Stimulated activated CD4-positive, alpha-beta T cell treated with anti-CD3 and anti-CD28 coated beads, Interleukin-2, amount 100 ng/mL, for 24 hours (primary cell): ENCODE measurements at places on chromosomes 5 and 9.

DNA sequence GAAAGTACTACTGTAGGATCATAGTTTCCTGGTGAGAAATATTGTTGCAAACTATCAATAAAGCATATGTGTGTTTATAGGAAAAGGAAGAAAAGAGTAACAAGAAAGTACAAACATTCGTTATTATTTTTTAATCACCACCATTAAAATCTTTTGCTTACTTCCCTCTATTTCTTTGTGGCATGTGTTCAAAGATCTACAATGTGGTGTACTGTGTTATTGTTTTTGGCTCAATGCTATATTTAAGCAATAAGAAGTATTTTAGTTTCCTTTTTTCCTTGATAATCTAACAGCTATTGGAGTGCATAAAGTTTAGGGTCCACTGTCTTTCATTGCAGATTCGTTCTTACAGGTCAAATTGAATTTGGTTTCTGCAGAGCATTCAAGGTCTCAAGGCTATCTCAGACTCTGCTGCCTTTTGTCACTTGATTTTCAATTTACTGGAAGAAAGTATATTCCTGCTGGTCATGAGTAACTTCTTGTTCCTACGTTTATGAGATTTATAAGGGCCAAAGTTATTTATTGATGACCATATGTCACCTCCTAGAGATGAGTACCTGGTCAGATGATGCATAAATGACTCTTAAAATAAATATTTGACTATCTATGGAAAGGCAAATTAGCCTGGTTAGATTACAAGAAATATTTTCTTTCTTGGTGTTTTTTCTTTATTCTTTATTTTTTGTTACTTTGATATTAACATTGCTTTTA lies 323.0 kb downstream of the TMEM167A start:
- no peak for DNase-seq

- DNase-seq, result no peak
These were observed 41.4 kb upstream of the SMIM23 start for GRCh38 chr5:171744264-171744663.

- DNase-seq, result no peak
These were observed 153.4 kb upstream of the POU5F2 start for GRCh38 chr5:93894601-93895354.

DNA sequence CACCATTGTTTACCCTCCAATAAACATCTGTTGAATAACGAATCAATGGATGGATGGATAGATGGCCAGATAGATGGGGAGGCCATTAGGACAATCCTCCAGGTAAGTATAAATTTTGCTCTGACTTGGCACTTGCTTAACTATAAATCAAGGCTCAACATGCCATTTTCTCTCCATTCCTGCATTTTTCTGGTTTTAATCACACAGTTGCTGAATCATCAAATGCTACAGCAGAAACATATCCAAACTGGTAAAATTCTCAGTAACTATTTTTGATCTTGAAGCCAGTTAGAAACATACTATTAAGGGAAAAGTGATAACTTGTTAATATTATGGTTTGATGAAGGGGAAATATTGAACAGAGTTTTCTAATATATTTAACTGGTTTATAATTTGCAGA lies 71.5 kb upstream of the MTAP start:
- DNase-seq, result no peak

DNA sequence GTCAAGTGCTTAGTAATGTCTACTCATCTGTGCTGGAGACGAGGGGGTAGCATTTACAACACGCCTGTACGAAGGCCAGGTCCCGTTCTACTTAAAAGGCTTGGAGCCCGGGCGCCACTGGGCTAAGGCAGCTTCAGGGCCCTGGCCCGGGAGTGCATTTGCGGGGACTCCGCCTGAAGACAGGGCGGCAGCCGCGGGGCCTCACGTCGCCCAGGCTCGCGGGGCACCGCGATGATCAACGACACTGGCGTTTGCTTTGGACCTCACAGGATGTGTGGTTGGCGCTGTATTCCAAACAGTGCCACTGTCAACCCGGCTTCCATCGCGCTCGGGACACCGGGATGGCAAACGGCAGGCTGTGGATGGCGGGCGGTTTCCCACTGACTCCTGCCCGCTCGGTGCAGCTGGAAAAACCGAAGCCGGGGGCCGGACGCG lies 1.1 kb upstream of the TENT4A start:
- DNase-seq, result peak; percentile 57

DNA sequence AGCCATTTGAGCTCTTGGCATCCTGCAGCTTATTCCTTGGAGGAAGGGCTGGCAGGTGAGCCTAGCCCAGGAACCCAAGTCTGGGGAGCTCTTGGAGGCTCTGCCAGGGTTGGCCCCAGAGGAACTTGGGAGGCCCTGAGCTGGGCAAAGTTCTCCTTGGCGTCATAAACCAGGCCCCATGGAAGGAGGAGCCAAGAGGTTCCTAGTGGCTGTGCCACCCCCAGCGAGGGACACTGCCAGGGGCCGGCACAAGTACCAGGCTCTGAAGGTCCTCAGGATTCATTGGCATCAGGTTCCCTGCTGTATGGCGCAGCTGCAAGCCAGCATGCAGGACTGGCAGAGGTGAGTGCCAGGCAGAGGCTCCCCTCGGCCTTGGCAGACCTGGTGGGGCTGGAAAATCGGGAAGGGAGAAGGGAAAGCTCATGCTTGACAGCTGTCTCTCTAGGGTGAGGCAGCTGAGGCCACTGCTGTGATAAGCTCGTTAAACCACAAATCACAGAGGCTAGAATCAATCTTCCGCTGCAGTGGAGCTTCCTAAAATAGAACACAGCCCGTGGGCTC lies 54.6 kb upstream of the SYNPO start:
- no peak for DNase-seq

GRCh38 chr9:99430301-99430700 lies 208.2 kb downstream of the SEC61B start:
- DNase-seq, result no peak

DNA sequence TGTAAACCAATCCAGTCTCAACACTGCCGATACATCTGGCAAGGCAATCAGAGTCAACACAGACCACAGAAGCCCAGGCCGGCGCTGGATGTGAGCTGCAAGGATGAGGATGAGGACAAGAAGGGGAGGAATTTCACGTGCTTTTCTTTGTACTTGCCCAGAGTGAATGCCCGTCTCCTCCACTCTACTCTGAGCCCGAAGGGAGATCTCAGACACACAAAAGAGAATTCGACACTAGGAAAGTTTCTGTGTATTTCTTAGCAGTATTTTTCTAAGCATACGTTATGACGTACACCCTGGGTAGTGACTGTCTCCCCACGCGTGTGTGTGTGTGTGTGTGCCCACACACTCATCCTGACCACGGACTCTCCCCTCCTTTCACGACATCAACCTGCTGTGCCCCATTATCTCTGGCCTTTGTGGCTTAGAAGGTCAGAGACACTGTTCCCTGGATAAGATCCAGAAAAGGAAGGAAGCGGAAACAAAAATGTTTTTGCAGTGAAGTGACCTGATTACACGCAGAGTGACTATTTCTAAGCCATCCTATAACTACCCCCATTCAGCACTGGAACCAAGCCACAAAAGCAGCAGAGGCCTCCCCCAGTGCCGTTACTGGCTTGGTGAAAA lies 227.3 kb upstream of the DAPK1 start:
- no peak for DNase-seq

DNA sequence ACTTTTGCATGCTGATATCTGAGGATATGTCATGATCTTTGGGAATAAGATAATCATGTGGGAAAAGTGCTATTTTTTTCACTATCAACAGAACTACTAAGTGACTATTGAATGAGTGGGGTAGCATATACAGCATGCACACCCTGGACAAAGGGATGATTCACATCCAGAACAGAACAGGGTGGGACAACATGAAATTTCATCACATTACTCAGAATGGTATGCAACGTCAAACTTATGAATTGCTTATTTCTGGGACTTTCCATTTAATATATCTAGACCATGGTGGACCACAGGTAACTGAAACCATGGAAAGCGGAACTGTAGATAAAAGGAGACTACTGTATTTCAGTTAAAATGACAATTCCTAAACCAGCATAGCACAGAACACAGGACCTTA lies 370.0 kb downstream of the HINT1 start:
- no peak for DNase-seq

DNA sequence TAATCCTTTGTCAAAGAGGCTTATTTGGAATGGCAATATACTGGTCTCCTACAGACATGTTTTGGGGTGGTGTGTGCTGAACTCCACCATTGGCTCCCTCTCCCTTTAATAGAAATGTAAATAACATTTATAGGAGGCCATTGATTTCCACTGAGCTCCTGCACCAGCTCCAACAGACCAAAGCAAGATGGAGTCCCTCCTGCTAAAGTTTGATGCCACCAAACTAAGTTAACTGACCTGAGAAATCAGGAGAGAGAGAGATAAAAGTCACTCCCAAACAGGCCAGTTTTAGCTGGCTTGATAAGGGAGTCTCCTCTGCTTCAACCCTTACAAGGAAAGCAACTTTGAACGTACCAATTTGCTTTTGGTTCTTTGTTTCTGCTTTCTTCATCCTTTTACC lies 8.1 kb upstream of the SPIN1 start:
- no peak for DNase-seq

DNA sequence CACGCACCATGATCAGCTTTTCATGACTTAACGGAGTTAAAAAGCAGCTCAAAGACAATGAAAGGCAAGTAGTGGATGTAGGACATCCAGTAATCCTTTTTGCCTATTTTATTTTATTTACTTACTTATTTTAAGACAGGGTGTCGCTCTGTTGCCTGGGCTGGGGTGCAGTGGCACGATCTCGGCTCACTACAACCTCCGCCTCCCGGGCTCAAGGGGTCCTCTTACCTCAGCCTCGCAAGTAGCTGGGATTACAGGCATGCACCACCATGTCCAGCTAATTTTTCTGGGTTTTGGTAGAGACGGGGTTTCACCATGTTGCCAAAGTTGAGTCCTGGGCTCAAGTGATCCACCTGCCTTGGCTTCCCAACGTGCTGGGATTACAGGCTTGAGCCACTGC lies 148.9 kb downstream of the DAB2IP start:
- no peak for DNase-seq

DNA sequence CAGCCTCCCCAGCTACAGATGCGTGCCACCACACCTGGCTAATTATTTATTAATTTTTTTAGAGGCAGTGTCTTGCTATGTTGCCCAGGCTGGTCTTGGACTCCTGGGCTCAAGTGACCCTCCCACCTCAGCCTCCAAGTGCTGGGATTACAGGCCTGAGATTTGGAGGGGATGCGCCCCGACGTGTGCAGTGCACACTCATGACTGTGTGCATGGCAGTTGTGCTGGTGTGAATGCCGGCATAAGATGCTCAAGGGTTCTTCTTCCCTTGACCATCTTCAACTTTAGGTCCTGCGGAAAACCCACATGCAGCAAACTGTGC lies 3.5 kb upstream of the SLC34A1 start:
- no peak for DNase-seq

DNA sequence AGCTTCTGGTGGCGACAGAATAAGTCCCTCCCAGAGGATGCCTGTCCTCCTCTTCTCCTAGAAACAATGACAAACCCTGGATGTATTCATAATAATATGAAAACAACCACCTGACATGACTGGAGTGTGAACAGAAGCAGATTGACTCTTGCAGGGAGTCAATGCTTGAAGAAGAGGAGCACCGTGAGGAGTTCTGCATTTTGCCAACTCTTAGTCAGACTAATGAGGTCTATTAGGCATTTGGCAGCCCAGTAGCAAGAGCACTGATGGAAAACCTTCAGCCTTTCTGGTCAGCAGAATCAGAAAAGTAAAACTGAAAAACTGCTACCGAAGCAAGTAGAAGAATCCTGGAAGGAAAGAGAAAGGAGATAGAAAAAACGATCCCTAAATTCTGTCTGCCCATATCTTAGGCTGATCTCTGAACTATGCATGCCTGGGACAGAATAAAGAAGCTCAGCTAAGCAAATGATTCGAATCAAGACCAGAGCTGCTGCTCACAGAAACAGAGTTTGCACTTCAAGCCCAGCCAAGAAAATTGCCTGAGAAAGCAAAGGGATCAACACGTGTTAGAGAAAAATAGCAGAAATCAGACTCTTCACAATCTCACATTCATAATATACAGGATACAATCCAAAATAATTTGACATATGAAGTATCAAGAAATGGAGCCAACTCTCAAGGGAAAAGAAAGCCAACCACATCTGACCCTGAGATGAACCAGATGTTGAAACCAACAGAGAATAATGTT lies 69.5 kb upstream of the OSMR start:
- DNase-seq, result no peak

GRCh38 chr5:96963267-96963666 lies 27.4 kb downstream of the LNPEP start:
- DNase-seq, result no peak

GRCh38 chr9:13110766-13111417 lies 168.6 kb downstream of the MPDZ start:
- DNase-seq, result no peak

- DNase-seq, result no peak
These were observed 1.3 kb downstream of the CEL start for GRCh38 chr9:133063159-133063499.

DNA sequence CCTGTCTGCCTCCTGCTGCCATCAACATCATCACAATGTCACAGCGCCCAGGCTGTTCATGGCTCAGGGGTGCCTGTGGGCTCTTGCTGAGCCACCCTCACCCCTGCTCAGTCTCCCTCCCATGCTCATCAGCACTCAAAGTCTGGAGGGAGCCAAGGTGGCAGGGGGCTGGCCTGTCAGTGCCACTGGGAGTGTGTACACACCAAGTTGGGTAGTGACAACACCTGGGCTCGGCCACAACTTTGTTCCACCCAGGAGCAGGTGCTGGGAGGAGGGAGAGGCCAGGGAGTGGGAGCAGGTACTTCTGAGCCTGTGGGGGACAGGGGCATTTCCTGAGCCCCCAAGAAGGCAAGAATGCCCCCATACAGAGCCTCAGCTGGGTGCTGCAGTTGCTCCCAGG lies 77.5 kb upstream of the C6 start:
- no peak for DNase-seq

- DNase-seq, result no peak
These were observed 257.9 kb downstream of the ASTN2 start for GRCh38 chr9:117156771-117157535.

DNA sequence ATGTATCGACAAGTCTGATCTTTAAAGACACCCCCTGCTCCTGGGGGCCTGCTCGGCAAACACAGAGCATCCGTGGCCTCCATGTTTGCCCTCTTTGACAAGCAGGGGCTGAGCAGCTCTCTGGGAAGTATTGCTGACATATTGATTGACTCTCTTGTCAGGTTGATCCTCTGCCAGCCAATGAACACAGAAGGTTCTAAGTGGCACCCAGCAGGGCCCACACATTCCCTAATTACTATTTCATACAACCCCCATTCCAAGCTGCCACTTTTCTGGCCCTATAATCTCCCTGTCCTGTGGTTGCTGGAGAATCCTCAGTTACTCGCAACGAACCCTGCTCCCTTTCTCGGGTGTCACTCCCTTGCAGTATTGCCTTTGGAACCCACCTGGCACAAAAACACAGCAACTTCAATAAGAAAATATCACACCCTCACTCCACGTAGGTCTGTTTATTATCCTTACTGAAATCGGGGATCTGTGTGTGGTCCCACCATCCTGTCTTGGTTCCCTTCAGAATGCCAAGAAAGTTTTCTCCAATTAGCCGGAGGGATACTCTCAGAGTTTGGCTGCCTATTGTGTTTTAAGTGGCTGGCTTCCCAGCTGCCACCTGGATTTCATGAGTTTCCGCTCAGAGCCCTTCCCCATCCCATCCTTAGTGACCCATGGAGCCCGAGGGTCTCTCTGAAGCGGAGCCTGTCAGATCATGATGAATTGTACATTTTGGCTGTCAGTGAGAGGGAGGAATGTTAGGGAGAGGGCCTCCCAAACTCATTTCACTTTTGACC lies 249.0 kb upstream of the WWC1 start:
- DNase-seq, result no peak
